ENCODE measurements at places on chromosomes 3 and 15. TPM values are rescaled to one million over a fixed set of nuclear protein-coding genes. Genes with fewer than 3 reads are reported as not detected.
A peak's percentile ranks its signal among the peaks of the same experiment; 100 is the strongest.

DNA sequence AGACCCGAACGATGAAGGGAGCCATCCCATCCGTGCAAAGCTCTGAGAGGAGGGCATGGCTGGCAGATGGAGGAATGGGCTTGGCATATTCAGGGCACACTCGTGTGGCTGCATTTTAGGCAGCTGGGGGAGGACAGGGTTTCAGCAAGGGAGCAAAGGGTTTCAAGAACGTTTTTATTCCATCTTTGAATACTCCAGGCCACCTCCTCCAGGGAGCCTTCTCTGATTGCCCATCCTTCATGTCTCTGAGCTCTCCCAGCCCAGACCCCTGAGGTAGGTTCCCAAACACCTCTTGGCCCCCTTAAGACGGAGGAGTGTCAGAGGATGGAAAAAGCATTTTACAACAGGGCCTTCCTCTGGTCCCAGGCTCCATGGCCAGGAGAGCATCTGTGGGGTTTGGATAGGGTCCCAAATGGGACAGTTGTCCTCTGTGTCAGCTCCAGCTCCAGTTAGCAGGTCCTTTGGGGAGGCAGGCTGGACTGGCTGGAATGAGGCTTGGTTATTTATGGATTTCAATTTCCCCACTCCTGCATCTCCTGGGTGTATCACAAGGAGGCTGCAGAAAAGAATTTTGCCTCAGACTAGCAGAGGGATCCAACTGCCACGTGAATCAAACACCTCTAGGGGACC is 17.7 kb upstream of the SLC6A1 start:
- no peaks in the 10 kb centered on the region for H3K27me3 ChIP-seq
- no peaks in the 10 kb centered on the region for H3K36me3 ChIP-seq
- no peak overlapping the region for H3K27ac ChIP-seq
- H3K4me3 ChIP-seq = no peak overlapping the region
- H3K4me1 ChIP-seq = no peaks in the 10 kb centered on the region

Gene FOXB1
- total RNA-seq = not detected

DNA sequence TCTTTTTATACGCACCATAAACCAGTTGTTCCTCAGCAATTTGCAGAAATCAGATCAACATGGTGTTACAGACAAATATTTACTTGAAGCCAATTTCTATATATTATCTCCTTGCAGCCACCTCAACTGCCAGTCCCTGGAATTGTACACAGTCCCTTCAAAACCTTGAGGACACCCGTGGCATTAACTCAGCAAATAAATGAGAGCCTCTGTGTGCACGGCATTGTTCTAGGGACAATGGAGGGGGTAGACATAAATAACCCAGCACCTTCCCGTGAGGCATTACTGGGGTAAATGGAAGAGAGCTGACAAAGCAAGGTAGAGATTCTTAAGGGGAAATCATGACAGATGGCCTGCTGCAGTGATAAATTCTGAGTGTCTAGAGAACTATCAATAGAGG is 12.5 kb downstream of the TM2D3 start:
- H3K27me3 ChIP-seq = no peaks in the 10 kb centered on the region
- no peak for DNase-seq
- peaks cover 6% of the 10 kb centered on the region for H3K4me1 ChIP-seq

Gene FMN1
- total RNA-seq = 4.3 TPM

Gene EPM2AIP1
- total RNA-seq = 8.8 TPM

DNA sequence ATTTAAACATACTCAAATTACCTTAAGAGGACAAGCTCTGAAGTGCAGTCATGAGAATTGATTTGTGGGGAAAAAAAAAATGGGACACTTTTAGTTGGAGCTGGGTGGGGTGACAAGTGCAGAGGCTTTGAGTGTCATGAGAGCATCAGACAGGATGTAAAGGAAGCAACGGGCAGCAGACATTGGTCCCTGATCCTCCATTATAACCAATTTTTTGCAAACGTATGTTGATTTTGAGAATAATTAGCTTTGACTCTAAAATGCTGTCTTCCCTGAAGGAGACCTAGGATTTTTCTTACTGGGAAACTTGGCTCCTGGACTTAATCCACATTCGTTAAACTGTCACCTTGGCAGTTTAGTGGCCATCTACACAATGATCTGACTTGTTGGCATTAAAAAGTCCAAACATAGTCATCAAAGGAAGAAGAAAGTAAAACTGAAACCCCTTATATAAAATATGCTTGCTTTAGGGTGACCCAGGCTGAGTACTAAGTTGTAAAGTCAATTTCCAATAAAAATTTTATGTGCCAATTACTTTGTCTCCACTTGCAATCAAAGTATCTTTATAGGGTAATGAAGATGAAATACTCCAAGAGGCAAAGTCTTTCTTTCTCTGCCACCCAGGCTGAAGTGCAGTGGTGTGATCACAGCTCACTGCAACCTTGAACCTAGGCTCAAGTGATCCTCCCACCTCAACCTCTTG is 45.6 kb downstream of the BCL2L10 start:
- H3K4me3 ChIP-seq = no peak overlapping the region
- H3K27me3 ChIP-seq = no peaks in the 10 kb centered on the region
- no peak for DNase-seq
- peaks cover 10% of the 10 kb centered on the region for H3K4me1 ChIP-seq
- peak overlapping the region; percentile 79 for H3K27ac ChIP-seq
- peaks cover 18% of the 10 kb centered on the region for H3K36me3 ChIP-seq

Gene ZNF80
- total RNA-seq = not detected

Gene DTWD1
- 6.0 TPM for total RNA-seq

GRCh38 chr15:35450492-35450891 is 95.5 kb downstream of the DPH6 start:
- H3K27ac ChIP-seq = no peak overlapping the region
- H3K27me3 ChIP-seq = no peaks in the 10 kb centered on the region
- no peak for DNase-seq
- H3K4me3 ChIP-seq = no peak overlapping the region
- H3K36me3 ChIP-seq = no peaks in the 10 kb centered on the region

Gene AMOTL2
- total RNA-seq = 63.3 TPM

GRCh38 chr3:101223016-101223415 is 97.4 kb downstream of the IMPG2 start:
- H3K4me1 ChIP-seq = no peaks in the 10 kb centered on the region
- no peaks in the 10 kb centered on the region for H3K36me3 ChIP-seq
- no peak overlapping the region for H3K27ac ChIP-seq
- no peak for DNase-seq
- H3K27me3 ChIP-seq = no peaks in the 10 kb centered on the region

All from esophagus squamous epithelium (tissue), 5 donors.